ENCODE measurements at places on chromosomes 3 and 15.
A peak's percentile ranks its signal among the peaks of the same experiment; 100 is the strongest.

DNA sequence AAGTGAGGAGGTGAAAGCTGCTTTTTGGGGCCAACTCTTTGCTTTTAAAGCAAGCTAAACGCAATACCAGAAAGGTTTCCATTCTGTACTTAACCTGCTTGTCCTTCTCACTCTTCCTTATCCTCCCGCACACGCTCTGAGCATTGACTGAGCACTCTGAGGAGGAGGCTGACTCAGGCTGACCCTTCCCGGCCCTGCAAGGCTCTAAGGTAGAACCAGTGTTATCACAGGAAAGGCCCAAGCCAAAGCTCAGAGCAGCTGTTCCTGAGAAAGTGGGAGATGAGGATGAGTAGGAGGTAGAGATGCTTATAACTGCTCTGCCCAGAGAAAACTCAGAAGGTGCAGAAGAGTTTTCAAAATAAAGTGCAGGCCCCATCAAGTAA is 2.3 kb downstream of the B3GNT5 start:
- no peak for DNase-seq

GRCh38 chr15:63172376-63172775 is 15.1 kb upstream of the RPS27L start:
- no peak for DNase-seq

- DNase-seq = no peak
Measured at GRCh38 chr15:72566973-72567372, 87.5 kb upstream of the GOLGA6B start.

DNA sequence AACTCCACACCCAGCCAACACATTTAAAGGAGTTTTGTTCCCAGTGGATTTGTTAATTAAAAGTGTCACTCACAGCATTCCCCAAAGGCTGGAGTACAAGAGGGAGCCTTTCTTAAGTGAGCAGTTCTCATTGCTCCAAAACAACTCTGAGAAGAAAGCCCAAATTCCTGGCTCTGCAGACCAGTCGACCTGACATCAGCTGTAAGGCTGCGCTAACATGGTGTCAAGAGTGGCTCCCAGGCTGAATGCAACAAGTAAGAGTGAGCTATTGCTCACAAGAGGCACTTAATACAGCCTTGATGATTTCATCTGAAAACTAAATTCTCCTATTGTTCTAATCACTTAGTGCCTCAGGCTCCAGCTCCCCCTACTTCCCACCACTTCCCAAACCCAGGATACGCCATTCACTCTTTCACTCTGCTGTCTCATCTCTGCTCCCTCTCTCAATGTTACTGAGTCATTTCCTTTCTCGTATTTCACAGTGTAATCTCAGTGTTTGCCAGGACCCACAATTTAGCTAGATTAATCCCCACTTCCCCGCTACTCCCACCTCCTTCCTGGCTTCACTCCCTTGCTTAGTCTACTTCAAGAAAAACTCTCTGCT is 81.8 kb downstream of the WWTR1 start:
- peak; percentile 11 for DNase-seq

DNA sequence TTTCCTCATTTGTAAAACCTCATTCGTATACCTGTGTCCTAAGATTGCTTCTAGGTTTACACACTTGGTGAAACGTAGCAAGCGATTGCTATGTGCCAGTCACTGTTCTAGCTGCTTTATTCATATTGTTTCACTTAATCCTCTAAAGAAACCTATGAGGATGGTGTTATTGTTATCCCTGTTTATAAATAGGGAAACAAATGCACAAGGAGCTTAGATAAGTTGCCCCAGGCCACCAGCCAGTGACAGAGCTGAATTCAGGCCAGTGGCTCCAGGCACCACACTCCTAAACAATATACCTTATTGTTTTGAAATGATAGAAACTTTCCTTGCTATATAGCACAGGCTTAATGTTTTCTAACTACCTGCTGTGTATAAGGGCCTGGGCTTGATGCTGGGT is 44.0 kb downstream of the LPP start:
- no peak for DNase-seq

Measured in NCI-H1092 treated with DMSO at 0.1 percent for 48 hours (cell line).